Epithelial cell of umbilical artery (primary cell): ENCODE measurements at places on chromosomes 7 and 10. TPM values are rescaled to one million over a fixed set of nuclear protein-coding genes. Genes with fewer than 3 reads are reported as not detected.

PLEKHS1 gene
- not detected in 2 replicates for total RNA-seq

TAS2R3 gene
- 0.32 and 0.76 TPM in 2 replicates for total RNA-seq

CAMK2G gene
- total RNA-seq, result 22.4 and 22.5 TPM in 2 replicates

CPA1 gene
- total RNA-seq, result not detected in 2 replicates

NPC1L1 gene
- total RNA-seq, result not detected in 2 replicates
